ENCODE measurements at places on chromosomes 6 and 20.
A peak's percentile ranks its signal among the peaks of the same experiment; 100 is the strongest.

DNA sequence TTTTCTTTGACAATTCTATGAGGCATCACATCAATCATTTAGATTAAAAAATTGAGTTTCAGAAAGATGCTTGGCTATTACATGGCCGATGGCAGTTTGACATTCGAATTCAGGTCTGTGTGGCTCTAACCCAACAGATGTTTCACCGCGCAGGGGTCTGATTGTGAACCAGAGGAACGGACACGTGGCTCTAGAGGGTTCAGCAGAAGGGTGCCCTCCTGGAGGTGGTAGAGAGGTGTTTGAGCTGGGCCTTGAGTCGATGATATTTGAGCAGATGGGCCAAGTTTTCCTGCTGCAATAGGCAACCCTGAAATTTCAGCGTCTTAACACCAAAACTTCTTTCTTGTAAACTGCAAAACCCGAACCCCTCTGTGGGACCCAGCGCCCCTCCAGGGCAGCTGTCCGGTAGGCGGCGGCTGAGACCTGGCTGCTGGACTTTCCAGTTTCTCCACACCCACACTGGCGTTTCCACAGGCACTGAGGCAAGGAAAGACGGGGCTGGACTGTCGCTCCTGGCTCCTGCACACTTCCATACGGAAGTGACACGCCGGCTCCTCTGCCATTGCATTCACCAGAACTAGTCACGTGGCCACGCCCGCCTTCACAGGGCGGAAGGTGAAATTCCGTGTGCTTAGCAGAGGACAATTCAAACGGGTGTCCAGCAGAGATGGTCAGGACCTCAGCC lies 11.3 kb upstream of the AFDN start:
- DNase-seq = no peak

GRCh38 chr20:3378138-3378537 lies 29.3 kb downstream of the DNAAF9 start:
- no peak for DNase-seq

DNA sequence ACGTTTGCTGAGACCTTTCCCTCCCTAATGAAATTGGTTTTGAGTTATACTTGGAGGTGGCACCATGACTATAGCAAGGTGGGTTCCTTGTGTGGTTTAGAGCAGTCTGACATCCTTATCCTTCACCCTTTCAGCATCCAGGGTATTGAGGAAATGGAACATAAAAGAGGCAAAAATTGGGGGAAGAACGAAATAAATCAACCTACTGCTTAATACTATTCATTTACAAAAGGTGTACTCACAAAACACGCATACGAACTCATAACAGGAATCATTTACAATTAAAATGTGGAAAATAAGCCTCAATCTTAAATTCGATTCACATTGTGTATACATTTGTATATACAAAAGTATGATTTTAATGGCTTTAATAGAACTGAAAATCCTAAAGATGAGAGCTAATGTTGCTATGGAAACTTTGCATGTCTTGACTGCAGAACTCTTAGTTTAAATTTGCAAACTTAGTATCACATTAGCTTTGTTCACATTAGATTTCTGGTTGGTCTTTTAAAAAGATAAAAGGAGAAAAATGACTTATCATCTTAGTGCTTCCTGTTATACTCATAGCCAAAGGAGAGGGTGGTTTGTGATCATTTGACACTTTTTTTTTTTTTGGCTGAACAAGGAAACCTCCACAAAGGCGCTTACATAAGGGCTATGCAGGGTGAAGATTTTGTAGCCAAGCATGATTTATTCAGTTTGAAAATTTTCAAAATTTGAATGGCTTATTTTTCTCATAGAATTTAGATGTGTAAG lies 76.1 kb upstream of the ATXN1 start:
- DNase-seq = no peak

GRCh38 chr6:157098999-157099398 lies 224.3 kb downstream of the TMEM242 start:
- no peak for DNase-seq

GRCh38 chr6:11237428-11237827 lies 5.0 kb upstream of the NEDD9 start:
- DNase-seq = no peak

- no peak for DNase-seq
Measured at GRCh38 chr6:106966671-106967640, 7.6 kb downstream of the CD24 start.

GRCh38 chr20:48703107-48703506 lies 124.7 kb downstream of the PREX1 start:
- DNase-seq = no peak

DNA sequence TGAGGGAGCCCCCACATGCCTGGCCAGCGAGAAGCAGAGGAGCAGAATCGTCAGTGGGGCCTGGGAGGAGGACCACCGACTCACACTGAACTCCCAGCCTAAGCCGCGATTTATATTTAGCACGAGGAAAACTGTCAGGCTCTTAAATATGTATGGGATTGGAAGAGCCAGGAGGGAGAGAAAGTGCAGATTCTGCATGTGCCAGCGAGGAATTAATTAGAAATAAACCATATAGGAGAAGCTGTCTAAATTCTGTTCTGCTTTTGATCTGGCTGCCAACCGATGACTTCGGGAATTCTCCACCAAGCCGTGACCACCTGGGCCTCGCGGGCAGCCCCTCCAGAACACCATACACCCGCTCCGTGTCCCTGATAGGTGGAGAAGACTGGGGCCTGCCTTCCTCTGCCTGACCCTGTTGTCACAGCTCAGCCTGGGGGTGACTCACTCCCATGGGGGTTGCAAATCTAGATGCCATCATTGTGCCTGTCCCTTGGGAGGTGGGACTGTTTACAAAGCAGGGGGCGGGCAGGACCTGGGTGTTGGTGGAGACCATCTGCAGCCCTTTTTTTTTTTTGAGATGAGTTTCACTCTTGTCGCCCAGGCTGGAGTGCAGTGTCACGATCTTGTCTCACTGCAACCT lies 91.1 kb upstream of the PMEPA1 start:
- DNase-seq = no peak

- peak; percentile 15 for DNase-seq
Measured at GRCh38 chr6:11236076-11236750, 3.7 kb upstream of the NEDD9 start.

DNA sequence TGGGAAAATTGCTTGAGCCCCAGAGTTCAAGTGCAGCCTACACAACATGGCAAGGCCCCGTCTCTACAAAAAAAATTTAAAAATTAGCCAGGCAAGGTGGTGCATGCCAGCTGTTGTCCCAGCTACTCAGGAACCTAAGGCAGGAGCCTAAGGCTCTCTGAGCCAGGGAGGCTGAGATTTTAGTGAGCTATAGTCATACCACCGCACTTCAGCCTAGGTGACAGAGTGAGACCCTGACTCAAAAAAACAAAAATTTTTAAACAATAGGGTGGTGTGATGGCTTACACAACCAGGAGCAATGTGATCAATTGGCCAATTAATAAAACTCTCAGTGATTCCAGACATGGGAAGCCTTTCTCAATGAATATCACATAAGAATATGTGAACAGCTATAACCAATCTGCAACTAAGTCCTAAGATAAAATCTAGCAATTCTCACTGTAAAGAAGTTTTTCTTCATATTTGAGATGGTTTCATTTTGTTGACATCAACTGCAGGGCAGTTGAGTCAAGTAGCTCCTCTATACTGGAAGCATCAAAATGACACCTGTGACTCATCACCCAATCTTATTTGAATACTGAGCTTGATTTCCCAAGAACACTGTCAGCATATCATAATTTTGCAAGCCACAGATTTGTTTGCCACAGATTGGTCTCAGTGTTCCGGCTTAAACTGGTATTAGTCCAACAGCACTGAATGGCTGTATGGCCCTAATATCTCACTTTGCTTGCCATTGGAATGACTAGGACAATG lies 169.0 kb upstream of the GJE1 start:
- DNase-seq = no peak

DNA sequence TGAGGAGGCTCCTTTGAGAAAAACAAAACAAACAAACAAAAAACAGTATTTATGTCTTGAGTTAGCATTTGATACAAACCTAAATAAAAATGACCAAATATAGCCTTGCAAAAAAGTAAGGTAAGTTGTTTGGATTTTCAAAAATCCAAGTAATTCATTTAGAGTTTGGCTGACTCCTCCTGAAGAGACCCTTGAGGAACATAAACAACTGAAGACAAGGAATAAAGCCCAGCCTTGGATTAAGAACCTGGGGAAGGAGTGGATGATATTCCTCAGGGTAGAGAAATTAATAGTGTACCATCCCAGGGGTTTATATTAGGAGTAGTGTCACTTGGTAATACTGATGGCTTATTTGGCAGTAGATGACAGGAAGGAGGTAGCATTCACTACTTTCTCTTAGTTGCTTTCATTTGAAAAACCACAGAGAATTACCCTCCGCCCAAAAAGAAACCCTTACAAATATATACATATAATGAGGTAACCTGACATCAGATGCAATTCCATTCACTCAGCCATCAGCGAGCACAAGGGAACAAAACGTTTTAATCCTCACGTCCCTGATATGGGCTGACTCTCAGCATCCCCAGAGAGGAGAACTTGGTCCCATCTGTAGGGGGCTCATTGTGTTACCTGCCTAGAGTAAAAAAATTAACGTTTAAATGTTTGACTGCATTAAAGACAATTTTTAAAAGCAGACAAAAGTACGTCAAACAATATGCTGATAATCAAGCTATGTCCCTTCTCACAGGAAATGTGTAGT lies 57.0 kb downstream of the SOBP start:
- DNase-seq = no peak

DNA sequence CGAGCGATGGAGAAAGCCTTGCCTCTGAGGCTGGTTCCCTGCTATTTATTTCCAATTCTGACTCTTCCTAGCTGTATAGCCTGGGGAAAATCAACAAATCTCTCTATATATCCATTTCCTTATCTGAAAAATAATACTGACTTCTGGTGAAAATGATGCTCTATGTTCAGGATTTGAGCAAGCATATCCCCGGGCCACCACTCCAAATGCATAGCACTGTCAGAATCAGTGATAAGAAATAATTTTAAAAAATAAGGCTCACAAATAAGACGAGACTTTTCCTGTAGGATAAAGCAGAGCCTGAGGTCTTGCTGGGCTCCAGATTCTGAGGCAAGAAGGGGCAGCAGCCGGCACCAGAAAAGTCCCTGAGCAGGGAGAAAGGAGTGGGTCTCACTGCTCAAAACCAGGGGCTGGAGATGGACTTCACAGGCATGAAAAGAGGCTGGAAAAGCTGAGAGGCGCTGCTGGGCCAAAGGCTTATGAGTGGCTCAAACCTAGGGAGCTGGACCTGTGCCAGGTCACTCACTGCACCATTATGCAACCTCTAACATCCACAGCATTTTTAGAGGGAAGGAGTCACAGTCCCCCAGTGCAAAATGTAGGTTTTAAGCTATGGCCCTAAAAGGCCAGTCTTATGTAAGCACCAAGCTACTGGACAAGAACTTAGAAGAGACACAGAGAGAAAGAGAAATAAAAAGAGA lies 48.1 kb upstream of the SLC17A4 start:
- no peak for DNase-seq

DNA sequence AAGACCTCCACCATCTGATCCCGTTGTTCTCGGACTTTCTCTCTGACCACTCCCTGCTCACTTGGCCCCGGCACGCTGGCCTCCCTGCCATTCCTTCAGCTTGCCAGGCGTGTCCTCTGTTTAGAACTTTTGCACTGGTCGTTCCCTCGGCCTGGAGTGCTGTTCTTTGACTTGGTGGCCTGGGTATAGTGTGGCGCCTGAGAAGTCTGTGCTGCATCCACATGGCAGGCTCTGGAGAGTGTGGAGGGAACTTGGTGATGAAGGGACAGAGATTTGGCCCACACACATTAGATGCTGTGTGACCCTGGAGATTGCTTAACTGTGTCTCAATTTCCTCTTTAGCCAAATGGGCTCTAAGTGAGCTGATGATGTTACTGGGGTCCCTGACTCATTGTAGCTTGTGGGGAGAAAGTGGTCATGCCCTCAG lies 13.0 kb upstream of the TGM2 start:
- no peak for DNase-seq

DNA sequence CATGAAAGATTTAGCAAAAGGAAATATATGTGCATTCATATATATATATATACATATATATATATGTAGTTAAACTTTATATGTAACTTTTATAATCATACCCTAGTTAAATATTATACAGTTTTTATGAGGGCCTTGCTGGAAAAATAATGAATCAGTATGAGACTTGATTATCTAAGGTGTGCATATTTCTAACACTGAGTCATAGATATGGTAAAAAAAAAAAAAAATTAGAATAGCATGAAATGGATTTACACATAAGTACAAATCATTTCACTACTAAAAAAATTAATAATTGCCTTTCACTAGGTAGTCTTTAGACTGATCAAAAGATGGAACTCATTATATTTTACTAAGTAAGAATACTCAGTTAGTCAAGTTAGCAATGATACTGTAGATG lies 51.3 kb upstream of the DST start:
- no peak for DNase-seq

GRCh38 chr6:37674161-37674560 lies 23.5 kb downstream of the MDGA1 start:
- no peak for DNase-seq

GRCh38 chr6:155461556-155461955 lies 5.9 kb upstream of the NOX3 start:
- no peak for DNase-seq

- DNase-seq = no peak
Measured at GRCh38 chr6:22059946-22060345, 236.9 kb downstream of the PRL start.

- no peak for DNase-seq
Measured at GRCh38 chr6:56268266-56268665, 20.9 kb upstream of the COL21A1 start.

- no peak for DNase-seq
Measured at GRCh38 chr6:133165235-133165634, 75.9 kb upstream of the EYA4 start.

DNA sequence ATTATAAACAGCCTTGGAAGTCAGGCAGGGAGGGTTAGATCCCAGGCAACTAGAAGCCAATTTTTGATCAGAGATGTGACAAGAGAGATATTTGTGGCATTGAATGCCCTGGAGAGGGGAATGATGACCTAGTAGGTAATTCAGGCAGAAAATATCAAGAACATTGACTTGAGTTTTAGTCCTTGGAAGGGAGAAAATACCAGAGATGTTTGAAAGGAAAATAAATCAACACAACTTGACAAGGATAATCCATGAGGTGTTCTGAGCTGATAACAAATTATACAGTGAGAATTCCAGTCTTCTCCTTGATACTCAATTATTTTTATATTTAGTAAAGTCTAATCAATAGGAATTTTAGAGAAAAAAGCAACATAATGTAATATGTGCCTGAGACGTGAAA lies 10.6 kb upstream of the MARCKS start:
- DNase-seq = no peak

GRCh38 chr6:161921602-161922395 lies 647.9 kb upstream of the AGPAT4 start:
- no peak for DNase-seq

GRCh38 chr6:116876635-116877611 lies at the start of gene RFX6:
RFX6 (plus strand) TSS chr6:116877242; CDS start chr6:116877276, 34 bp downstream.
- no peak for DNase-seq

DNA sequence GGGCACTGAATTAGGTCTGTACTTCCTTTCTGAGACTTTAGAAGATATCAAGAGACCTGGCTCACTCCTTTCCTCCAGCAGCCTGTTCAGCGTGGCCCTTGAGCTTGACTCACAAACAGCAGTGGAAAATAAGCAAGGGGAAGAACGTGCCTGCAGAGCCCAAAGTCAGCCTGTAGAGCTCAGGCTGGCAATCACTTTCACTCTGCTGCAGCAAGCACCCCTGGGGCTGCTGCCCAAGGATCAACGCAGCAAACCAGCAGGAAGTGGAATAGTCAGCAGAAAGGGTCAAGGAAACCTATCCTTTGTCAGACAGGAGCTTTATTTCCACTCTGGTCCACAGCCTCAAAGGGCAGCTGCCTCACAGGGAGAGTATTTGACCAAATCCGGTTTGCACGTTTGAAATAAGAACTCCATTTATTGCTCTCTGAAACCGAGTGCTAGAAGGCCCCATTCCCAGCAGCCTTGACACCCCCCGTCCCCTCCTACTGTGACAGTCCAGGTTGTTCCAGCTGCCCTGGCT lies 77.4 kb downstream of the PRDM1 start:
- peak; percentile 47 for DNase-seq
